ENCODE measurements at places on chromosomes 4 and X.
A peak's percentile ranks its signal among the peaks of the same experiment; 100 is the strongest.

DNA sequence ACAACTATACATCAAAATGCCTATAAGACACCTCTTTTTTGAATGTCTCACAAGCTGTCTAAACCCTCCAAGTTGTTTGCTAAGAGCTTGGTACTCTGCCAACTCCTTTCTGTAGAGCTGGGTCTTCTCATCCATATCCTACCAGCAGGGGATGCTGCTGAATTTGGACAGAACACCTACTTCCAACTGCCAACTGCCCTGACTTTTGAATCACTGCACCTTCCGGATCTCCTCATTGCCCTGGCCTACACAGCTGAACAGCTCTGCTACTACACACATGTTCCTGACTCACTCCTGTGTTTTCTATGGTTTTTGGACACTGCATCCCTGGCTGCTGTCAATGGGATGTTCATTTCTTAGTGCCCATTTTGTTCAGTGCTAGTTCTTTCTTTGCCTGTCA, 18.7 kb downstream of the FAM184B start:
- DNase-seq = no peak

- DNase-seq = no peak
Observed at GRCh38 chr4:139816856-139817255, 151.2 kb downstream of the MGST2 start.

DNA sequence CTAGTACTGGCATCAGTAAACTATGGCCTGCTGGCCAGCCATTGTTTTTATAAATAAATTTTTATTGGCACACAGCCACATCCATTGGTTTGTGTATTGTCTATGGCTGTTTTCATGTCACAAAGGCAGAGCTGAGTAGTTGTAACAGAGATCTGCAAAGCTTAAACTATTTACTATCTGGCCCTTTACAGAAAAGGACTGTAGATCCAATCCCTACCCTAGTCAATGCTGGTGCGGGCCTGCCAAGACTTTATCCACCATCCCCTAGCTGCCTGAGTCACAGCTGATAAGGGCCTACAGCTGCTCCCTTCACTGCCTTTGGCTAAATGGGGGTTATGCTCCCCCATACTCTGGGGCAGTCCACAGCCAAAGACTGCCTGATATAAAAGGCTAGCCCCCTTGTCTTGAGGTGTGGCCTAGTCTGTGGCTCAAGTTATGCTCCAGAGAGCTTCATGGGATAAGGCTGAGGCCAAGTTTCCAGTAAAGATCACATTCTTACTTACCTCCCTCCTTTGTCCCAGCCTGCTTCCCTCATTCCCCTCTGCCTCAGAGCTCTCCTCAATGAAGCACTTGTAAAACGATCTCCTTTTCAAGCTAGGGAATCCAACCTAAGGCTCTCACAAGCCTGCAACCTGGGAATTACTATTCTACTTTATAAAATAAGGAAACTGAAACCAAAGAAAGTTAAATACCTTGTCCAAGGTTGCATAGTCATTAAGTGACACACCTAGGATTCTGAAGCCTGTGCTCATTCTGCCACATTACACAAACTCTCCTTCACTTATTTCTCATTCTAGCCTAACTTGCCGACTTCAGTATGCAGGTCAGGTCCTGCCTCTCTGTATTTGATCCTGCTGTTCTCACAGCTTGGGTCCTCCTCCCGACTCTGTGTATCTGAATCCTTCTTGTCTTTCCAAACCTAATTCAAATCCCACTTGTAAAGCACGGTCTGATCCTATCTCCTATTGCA, 20.7 kb downstream of the ACE2 start:
- no peak for DNase-seq

GRCh38 chr4:107740950-107741701, 21.1 kb upstream of the PAPSS1 start:
- no peak for DNase-seq

DNA sequence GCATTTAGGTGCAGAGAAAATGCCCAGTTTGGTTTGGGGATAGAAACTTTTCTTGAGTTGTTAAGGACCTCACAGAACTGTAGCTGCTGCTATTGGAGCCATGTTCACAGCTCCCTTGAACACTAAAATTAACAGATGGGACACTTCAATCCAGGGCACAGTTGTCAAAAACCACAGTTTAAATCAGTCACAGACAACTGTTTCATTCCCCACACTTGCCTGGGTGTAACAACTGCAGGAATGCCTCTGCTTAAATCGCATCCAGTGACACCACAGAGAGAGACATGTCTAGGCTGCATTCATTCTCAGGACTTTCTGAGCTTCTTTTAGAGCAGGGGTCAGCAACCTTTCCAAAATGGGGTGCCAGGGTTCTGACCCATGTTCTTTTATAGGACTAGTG, 12.7 kb upstream of the CAPN6 start:
- DNase-seq = no peak

DNA sequence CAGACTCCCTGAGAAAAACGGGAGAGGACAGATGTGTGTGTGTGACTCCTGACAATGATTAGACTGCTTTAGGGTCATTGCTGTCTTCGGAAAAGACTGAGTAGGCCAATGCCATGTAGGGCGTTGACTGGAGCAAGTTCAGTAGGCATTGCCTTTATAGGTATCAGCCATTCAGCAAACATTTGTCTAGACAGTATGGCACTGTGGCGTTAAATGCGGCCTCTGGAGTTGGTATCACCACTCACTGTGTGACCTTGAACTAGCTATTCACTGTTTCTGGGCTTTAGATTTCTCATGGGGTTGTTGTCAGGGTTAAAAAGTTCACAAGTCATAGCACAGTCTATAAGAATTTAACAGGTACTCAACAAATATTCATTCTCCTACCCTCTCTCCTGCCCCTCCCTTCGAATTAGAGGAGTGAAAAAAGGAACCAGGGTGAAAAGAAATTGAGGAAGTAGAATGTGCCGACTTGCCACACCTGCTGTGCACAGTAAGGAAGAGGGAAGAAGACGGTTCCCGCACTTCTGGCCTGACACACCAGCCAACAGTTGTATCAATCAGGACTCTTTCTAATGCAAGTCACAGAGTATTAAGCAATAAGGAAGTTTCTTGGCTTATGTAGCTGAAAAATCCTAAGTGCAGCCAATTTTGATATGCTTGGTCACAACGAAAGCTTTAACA, 83.2 kb upstream of the PLAC8 start:
- no peak for DNase-seq

GRCh38 chr4:47342796-47343195, 120.7 kb downstream of the COMMD8 start:
- DNase-seq = no peak

DNA sequence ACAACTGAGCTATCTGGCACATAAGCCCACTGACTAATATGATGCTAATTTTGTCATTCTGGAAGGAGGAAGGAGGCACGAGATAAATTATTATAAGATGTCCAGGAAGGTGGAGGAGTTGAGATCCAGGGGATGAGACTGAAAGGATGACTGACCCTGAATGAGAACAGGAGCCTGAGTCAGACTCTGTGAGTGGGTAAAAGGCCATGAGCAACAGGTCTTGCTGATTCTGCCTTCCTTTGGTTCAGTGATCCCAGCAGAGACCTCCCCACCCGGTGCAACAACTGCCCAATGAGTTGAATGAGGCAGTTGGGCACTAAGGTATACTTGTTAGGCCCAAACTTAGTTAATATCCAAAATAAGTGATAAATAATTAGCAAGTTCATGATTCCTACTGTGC, 238.1 kb upstream of the GPC4 start:
- DNase-seq = no peak

GRCh38 chr4:75530556-75531322, 16.5 kb downstream of the THAP6 start:
- no peak for DNase-seq

DNA sequence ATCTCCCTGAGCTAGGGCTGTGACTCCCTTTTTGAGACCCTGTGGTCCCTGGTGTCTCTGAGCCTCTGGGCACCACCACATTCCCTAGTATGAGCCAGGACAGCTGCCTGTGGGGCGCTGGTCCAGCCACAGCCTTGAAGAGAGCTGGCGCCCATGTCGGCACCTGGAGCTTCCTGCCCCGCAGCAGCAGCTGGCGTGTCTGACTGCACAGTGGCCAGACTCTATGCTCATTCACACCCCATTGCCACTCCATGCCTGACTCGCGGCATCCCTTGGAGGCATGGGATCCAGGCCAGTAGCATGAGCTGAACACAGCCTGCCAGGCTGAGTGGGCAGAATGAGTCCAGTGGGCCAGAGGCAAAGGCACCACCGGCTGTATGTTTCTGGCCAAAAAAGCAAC, 8.3 kb upstream of the SPP1 start:
- no peak for DNase-seq

- DNase-seq = peak; percentile 67
Observed at GRCh38 chrX:154541896-154542722, 4.5 kb downstream of the G6PD start.

DNA sequence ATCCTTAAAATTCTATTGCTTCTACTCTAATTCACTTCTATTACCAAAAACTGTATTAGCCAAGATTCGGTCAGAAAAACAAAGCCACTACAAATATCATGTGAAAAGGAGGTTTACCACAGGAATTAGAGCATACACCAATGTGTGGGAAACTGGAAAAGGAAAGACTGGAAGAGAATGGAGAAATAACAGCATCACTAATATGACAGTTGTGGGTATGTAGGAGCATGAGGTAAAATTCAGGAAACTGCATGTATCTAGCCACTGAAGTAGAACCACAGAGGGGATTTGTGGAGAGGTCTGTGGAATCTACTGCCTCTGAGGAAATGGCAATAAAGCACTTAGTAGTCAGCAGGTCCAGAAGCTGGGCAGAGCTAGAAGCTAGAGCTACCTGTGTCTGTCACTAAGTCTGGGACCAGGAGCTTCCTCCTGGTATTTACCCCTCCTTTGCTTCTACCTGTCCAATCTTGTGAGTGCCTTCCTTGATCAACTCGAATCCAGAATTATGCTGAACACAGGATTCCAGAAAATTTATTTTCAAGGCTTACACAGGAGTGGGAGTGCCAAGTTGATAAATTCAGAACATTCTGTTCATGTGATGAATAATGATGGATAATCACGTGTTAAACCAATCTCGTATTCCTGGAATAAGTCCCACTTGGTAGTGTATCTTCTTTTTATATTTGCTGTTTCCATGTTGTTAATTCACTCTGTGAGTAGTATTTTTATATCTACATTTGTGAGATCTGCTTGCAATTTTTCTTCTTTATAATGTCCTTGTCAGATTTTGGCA, 52.6 kb downstream of the NAF1 start:
- no peak for DNase-seq

DNA sequence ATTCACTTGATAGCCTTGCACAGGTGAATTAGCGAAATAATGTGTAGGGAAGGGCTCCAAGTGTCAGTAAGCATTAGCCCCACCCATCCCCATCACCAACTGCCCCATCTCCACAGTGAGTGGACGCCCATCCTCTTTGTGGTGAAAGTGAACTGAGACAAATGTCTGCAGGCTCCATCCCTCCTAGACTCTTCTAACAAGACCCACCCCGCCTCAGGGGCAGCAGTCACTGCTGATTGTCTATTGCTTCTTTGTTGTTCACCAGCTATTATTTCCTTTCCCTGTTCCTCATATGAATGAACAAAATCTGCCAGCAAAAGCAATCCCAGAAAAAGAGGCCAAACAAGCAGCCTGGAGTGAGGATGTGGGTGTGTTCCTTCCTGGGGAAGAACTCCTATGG, 96.4 kb downstream of the LDB2 start:
- DNase-seq = no peak

DNA sequence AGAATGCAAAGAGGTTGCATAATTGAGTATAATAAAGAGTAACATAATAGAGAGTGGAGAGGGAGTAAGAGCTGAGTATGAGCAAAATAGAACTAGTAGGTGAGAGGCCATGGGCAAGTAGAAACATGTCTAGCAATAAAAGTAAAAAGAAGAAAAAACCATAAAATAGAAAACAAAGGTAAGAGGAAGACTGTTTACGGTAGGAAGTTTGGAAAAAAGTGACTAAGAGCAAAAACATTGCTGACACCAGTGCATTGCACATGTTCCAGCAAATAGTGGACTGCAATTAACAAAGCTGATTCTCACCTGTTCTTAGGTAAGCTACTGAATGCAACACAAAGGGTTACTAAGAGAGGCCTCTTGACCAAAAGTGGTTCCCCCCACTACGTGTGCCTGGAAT, 202.9 kb downstream of the TEX13A start:
- no peak for DNase-seq

DNA sequence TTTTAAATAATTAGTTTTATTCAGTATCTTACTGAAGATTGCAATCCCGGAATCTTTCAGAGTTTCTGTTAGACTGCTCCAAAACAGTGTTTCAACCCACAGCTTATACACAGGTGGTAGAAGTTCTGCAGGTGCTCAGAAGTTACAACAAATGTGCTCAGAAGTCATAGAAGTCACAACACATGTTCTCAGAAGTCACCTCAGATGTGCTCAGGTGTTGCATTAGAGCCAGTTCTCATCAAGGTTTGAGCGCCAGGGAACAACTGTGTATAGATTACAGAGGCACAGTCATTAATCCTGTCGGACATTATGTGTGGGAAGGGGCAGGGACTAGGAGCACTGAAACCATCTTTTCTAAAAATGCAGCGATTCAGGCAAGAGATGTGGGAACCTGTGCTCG, 124.5 kb downstream of the ARSF start:
- no peak for DNase-seq

GRCh38 chrX:17496407-17496806, 121.4 kb downstream of the NHS start:
- no peak for DNase-seq

DNA sequence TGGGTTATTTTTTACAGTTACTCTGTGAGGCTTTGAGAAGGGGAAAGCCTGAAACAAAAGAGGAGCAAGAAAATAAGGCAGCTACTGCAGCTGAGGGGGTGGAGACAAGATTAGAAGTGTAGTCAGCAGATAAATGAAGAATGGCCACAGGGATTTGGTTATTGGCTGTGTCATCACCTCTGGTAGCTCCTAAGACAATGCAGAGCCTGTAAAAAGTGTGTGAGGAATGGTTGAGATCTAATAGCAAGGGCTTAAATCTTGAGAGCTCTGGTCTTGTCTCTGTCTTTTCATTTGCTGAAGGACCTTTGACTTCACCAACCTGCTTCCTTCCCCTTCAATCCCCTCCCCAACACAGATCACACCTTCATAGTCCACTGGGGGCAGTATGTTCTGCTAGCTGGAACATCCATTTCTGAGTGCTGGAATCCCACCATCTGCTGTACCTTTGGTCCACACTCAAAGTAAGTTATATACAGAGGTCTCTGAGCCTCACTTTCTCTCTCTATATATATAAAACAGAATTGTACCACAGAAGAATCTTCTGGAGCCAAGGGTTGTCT, 213.7 kb upstream of the ZIC3 start:
- no peak for DNase-seq

DNA sequence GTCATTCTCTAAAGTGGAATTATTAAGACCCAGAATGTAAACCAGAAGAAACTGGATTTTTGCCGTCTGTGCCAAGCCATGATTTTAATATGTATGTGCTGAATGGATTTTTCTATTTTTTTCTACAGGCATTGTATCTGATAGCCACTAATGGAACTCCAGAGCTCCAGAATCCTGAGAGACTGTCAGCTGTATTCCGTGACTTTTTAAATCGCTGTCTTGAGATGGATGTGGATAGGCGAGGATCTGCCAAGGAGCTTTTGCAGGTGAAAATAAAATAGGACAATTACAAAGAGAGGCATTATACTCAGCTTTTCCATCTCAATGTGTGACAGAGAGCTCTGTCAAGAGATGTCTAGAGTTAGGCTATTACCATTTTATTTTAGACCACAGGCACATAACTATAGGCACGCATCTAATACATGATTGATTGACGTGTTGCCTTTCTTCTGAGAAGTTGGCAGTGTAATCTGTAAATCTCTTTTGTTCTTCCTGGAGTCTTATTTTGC, 53.9 kb downstream of the CAPN6 start:
- DNase-seq = no peak
